ENCODE measurements at places on chromosomes 16 and 17. TPM values are rescaled to one million over a fixed set of nuclear protein-coding genes. Genes with fewer than 3 reads are reported as not detected.
A peak's percentile ranks its signal among the peaks of the same experiment; 100 is the strongest.

The TBC1D3E gene
- total RNA-seq = not detected

GRCh38 chr16:29892458-29892813 is 6.9 kb downstream of the SEZ6L2 start:
- DNase-seq = no peak

DNA sequence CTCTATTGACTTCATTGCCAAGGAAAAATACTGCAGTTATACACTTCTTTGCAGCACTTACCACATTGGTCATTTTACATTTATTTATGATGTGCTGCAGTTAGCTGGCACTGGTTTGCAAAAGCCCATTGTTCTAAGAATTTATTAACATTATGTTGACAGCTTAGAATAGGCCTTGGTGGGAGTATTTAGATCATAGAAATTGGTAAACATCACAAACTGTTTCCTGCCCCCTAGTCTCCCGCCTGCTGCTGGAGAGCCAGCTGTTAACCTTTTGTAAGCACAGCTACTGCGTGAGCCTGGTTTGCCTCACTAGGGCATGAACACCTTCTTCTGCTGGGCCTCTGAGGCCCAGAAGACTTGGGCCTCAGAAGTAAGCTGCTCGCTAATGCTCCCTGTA is 651.4 kb upstream of the GOT2 start:
- DNase-seq = no peak

DNA sequence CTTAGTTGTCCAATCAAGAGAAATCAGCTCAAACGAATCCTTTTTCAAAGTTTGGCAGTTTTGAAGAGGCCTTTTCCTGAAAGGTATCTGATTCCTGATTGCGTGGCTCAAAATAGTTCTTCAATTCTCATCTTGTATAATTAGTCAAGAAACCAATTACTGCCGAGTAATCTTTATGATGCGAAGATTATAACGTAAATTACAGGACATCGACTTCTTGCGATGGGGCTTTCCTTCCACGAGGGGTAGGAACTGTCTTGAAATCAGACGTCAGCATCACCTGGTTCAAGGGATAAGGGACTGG is 644 bp upstream of the ARL2BP start:
- DNase-seq = no peak

The HSD11B2 gene
- 0.42 TPM for total RNA-seq

- DNase-seq = peak; percentile 51
Observed at GRCh38 chr17:78997881-78998280, 11.7 kb downstream of the CANT1 start.

- DNase-seq = no peak
Observed at GRCh38 chr17:56995766-56996165, 17.8 kb downstream of the SCPEP1 start.

- DNase-seq = peak; percentile 48
Observed at GRCh38 chr16:50802000-50802399, 60.1 kb downstream of the CYLD start.

- DNase-seq = no peak
Observed at GRCh38 chr17:76327696-76328095, 19.6 kb upstream of the QRICH2 start.

DNA sequence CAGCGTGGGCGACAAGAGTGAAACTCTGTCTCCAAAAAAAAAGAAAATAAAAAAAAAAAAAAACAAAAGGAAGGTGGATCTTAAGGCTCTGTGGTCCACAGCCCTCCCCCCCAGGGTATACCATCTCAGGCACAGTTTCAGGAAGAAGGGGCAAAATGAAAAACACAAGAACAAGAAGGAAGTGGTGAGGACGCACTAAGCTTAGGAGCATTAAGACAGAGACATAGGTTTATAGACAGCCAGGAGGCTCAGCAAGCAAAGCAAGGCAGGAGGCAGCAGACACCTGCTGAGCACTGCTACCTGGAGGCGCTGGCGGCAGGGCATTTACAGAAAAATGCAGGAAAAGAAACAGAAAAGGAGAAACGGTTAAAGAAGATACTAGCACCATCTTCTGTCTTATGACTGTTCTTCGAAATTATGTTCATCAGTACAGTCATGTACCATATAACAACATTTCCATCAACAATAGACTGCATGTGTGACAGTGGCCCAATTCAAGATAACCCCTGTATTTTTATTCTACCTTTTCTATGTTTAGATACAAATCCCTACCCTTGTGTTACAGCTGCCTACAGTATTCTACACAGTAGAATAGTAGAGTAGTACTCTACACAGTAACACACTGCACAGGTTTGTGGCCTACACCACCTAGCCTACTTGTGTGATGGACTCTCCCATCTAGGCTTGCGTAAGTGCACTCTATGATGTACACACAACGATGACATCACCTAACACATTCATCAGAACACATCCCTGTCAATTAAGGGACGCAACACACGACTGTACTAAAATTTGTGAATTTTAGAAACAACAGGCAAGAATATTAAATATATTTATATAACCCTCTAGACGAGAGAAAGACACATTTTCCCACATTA is 62.5 kb downstream of the XPO6 start:
- no peak for DNase-seq

GRCh38 chr16:84446084-84446483 is 58.4 kb downstream of the MEAK7 start:
- DNase-seq = no peak

- peak; percentile 68 for DNase-seq
Observed at GRCh38 chr17:49694847-49695697, 12.7 kb downstream of the SLC35B1 start.

DNA sequence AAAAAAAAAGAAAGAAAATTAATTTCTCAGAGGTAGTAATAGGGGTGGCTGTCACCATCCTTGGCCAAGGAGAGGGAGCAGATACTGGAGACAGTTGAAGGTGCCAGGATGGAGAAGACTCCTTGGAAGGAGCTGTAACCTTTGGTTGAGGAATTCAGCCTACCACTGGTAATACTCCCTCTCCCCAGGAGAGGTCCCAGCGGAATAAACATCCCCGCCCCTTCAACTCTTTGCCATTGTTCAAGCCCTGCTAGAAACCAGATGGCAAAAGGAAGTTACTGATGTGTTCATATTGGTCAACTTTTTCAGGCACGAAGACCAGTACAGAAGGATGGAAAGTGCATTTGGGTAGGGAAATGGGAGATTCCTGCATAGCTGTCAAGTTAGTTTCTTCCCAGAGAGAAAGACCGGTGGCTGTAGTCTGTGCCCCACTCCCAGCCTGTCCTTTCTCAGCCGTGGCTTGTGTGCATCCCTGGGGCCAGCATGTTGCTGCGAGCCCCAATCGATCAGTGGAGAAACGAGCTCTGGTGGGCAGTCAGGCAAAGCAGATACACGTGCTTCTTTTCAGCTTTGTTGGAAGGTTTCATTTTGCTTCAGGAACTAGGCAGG is 612.1 kb downstream of the MAF start:
- no peak for DNase-seq

DNA sequence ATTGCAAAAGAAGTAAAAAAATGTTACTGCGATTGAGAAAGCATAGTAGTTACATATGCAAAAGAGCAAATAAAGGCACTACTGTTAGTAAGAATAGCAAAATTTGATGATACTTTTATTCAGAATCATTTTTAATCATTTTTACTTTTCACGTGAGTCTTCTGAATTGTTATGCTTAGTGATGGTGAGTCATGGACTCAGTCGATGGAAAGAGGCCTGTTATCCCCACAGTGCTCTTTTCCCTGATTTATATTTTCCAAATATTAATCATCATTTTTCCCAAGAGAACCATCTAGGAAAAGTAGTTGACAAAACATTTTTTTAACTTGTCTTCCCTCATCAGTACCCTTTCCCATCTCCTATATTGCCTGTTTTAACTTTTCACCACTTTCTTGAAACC is 181.1 kb downstream of the CHD9 start:
- DNase-seq = no peak

The KRT12 gene
- total RNA-seq = not detected

GRCh38 chr17:72397687-72398086 is 276.9 kb downstream of the SOX9 start:
- DNase-seq = no peak

The SIRT7 gene
- 8.3 TPM for total RNA-seq

The TEX14 gene
- total RNA-seq = 0.15 TPM

DNA sequence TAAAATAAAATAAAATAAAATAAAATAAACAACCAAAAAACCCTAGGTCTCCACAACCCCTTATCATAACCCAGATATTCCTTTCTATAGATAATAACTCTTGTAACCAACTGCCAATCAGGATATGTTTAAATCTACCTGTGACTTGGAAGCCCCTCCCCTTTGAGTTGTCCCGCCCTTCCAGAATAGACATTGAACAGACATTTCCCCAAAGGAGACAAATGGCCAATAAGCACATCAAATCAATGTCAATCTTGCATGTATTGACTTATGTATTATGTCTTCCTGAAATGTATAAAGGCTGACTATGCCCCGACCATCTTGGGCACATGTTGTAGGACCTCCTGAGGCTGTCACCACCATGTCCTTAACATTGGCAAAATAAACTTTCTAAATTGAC is 1.5 kb upstream of the MAPK7 start:
- no peak for DNase-seq

DNA sequence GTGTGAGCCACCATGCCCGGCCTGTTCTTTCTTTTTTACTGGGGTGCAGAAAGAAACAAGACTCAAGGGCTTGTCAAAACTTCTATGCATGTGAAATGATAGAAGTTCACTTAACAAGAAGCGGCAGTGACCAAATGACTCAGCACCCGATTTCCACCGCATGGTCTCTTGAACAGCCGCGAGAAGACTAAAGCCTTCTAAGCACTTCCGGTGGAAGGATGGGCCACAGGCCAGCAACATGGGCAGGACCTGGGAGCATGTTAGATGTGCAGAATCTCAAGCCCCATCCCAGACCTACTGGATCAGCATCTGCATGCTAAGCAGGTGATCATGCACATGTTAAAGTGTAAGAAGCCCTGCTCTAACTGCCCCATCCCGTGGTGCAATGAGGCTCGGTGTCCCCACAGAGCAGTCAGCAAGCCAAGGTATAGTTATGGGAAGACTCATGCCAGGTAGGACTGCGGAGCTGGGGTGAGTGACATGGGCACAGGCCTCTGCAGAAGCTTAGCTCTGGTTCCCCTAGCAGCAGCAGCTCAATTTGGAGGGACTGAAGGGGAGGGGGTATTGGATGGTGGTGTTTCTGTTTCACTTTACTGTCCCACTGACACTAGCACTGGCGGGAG is 88.5 kb upstream of the HNF1B start:
- DNase-seq = no peak

DNA sequence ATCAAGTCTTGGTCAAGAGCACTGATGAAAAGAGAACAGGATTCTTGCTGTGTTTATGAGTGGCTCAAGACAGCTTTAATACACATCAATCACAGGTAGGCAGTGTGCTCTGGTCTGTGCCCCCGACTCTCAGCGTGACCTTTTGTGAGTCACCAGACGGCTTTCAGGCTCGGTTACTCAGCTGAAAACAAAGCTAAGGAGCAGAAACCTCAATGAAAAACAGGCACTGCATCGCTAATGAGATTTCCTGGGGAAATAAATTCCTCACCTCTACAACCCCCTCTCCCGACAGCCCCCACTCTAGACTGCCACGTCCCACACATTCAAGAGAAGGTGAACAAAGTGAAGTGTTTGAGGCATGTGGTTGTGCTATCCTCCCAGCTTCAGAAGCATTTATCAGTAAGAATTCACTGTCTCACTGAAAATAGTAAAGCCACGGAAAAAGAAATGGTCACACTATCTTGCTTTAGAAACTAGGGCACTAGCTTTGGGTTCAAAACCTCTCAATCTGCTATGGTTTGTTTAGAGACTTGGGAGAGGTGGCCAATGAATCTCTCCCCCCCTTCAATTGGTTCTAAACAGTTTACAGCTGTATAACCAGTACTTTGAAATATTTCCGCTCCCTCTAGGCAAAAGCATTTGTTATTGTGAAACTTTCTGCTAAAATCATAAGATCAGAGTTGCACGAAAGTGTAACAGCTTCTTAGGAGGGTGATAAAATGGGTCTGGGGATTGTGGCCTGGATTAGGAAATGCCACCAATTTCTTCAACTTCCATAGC is 199.5 kb upstream of the PMFBP1 start:
- DNase-seq = no peak

- DNase-seq = peak; percentile 76
Observed at GRCh38 chr16:23504453-23505179, 5.7 kb downstream of the GGA2 start.

DNA sequence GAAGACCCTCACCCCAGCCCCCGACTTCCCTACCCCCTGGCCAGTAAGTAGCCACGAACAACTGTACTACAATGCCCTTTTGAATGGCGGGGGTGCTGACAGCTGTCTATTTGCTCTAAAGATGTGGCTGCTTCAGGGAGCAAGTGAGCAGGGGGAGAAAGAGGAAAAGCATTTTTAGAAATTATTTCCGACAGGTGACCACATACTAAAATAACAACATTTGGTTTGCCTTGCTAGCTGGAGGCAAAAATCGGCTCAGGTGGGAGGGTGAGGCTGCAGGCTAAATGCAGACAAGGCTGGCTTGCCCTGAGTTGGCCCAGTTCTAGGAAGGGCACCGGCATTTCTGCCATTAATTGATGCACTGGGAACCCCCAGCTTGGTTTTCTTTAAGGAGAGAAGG is 188.5 kb downstream of the XYLT1 start:
- DNase-seq = no peak

The FA2H gene
- total RNA-seq = 0.57 TPM

Data from right cardiac atrium (tissue), 5 donors.